Suprapubic skin (tissue), 4 donors: ENCODE measurements at places on chromosomes 7 and 10. TPM values are rescaled to one million over a fixed set of nuclear protein-coding genes. Genes with fewer than 3 reads are reported as not detected.

Gene PAX4
- not detected for total RNA-seq

Gene RELN
- 1.5 TPM for total RNA-seq

Gene CUL1
- total RNA-seq: 50.8 TPM

Gene COL17A1
- total RNA-seq: 926 TPM

Gene ZCWPW1
- 4.3 TPM for total RNA-seq

- H3K27ac ChIP-seq: no peak overlapping the region
- H3K4me3 ChIP-seq: no peak overlapping the region
- no peaks in the 10 kb centered on the region for H3K4me1 ChIP-seq
- DNase-seq: no peak
These were observed 31.2 kb upstream of the TMEM168 start for GRCh38 chr7:112821345-112821744.

DNA sequence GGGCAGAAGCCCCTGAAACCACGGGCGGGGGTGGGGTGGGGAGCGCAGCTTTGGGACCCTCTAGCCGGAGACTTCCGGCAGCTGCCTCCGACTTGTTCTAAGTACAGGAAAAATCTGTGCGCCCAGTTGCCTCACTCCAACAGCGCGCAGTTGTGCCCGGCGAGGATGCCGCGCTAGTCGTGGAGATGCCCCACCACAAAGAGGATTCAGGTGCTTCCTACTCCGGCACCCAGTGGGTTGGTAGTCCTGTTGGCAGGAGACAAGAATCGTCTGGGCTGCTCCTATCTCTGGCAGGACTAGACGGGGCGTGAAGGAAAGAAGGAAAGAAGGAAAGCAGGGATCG is 465 bp upstream of the NPY start:
- DNase-seq: no peak
- no peak overlapping the region for H3K27ac ChIP-seq
- peaks cover 52% of the 10 kb centered on the region for H3K27me3 ChIP-seq
- H3K4me1 ChIP-seq: peaks cover 18% of the 10 kb centered on the region
- no peaks in the 10 kb centered on the region for H3K36me3 ChIP-seq

- H3K27ac ChIP-seq: peak overlapping the region; percentile 29
- H3K4me1 ChIP-seq: no peaks in the 10 kb centered on the region
- no peak overlapping the region for H3K4me3 ChIP-seq
- DNase-seq: no peak
These were observed 97.7 kb upstream of the MEOX2 start for GRCh38 chr7:15783987-15784693.
